BE2C (cell line): ENCODE measurements at places on chromosomes 16 and 17.

DNA sequence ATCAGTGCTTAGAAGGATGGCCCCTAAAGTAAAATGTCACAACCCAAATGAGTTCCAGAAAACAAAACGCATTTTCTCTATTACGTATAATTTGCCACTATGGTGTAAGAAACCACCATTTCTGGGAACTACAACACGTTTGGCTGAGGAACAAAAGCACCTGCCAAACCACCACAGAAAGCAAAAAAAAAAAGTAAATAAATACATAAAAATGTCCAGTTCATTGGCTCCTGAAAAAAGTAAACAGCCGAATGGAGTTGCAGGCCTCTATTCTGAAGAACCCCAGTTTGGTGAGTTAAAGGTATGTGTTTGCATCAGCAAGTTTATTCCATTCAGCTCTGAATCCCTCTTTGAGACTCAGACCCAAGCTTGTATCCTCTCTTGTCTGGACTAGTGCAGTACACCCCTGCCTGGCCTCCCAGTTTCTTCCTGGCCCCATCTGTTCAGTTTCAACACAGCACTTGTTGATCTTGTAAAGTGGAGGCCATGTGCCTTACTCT is 36.9 kb downstream of the ERN1 start:
- no peak for DNase-seq

DNA sequence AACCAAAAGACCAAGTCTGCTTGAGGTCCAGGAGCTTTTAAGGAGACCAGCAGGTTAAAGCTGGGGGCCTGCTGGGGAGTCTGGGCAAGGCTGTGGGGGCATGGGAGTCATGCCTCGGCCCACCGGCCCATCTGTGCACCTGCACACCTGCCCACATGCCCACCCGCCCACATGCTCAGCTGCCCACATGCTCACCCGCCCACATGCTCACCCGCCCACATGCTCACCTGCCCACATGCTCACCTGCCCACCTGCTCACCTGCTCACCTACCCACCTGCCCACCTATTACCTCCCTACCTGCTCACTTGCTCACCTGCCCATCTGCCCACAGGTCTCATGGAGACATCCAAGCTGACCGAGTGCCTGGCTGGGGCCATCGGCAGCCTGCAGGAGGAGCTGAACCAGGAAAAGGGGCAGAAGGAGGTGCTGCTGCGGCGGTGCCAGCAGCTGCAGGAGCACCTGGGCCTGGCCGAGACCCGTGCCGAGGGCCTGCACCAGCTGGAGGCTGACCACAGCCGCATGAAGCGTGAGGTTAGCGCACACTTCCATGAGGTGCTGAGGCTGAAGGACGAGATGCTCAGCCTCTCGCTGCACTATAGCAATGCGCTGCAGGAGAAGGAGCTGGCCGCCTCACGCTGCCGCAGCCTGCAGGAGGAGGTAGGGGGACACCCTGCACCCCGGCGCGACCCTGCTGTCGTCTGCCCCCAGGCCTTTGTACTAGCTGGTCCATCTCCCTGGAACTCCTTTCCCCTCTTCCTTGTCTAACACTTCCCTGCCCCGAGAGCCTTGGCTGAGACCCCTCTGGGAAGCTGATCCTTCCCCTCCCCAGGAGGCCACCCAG is 14.0 kb downstream of the CARD14 start:
- DNase-seq: no peak

GRCh38 chr17:16989953-16990860 is 18.3 kb upstream of the TNFRSF13B start:
- DNase-seq: no peak

DNA sequence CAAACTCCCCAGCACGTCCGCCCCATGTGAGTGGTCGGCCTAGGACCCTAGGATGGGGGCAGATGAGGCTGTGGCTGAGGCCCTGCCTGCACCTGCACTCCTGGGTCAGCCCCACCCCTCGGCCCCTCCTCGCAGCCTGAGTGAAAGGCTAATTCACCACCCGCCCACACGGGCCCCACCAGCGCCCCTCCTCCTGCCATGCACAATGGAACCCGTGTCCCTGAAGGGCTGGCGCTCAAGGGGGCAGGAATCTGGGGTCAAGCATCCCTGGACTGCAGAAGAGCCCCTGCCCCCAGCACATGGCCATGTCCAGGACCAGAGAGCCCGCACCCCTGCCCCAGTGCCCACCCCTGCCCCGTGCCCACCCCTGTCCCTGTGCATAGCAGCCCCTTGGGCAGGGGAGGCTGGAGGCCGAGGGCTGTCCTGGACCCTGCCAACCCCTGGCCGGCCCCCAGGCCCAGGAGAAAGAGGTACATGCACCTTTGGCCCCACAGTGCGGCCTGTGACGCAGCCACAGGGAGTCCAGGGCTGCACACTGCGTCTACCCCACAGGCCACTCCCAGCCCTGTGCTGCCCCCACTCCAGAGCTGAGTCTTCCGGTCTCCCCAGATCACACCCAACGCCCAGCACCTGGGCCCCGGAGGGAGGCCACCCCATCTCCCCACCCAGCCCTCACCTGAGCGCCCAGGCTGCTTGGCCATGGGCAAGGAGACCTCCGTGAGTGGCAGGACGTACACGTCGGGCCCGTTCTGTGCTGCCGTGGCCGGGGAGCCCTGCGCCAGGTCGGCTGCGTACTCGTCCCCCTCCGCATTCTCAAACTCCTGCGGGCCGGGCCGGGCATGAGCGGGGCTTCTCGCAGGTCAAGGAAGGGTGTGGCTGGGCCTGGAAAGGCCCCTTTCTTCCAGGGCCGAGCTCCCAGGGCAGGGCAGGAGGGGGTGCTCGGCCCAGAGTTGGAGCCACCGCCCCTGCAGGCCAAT is 34.6 kb upstream of the PVALEF start:
- no peak for DNase-seq

DNA sequence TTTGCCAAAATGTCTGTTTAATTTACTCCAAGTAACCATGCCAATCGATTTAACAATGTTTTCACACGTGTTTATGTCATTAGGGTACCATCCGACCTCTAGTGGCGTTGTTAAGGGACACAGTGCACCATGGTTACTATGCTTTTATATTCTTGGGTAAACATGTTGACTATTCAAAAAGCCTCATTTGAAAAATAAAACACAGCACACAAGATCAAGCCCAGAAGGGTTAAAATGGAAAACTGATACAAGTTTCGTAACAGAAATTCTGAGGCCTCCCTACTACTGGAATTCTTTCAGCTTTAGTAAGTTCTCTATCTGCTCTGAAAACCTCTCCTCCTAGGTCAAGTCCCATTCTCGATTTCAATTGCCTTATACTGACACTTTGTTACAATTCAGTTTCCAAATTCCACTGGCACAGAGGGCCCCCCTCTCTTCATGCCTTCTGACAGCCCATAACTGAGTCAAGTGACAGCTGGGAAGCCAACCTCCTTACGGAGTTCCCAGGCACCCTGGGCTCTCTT is 2.1 kb downstream of the CFAP20 start:
- DNase-seq: no peak

DNA sequence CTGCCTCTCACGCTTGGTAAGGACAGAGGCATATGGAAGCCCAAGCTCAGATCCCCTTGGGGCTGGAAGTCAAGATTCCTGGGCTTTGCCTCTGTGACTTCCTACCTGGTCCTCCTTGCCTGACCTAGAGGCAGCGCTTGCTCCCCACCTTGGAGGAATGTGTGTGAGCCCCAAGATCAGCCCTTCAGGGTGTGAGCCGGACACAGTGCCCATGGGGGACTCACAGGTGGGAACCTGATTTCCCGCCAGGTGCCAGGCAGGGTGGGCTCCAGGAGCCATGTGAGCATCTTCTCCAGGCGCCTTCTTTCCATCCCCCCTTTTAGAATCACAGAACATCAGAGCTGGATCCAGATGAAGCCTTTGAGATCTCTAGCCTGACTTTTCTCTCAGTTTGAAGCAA is 10.2 kb downstream of the CD300LG start:
- DNase-seq: no peak

DNA sequence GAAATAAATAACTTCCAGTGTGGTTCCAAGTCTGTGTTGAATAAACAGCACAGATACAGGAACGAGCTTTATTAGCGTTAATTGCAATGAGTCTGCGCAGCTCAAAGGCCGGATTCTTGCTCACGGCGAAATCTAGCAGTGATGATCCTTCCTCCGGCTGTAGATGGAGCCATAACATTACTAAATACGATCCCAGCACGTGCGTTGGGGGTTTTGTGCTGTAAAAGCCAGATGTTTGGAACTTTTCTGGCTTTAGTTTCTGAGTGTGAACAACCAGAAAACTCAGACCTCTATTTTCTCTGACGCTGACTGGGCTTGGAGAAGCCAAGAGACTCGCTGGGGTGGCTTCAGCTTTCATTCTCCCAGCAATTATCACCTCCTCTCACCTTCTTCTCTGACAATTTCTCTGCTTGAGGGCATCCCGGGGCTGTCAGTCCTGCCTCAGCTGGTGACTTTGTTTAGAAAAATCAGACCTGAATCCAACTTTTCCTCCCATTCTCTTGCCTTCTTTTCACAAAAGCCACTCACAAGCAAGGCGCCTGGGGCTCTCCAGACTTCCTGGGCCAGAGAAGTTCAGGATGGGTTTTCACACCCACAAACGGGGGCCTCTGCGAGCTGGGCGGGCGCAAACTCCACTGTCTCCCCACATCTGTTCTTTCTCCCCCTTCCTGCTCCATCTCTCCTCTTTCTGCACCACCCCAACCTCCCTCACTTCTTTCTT is 47.1 kb upstream of the AKTIP start:
- peak; percentile 70 for DNase-seq

DNA sequence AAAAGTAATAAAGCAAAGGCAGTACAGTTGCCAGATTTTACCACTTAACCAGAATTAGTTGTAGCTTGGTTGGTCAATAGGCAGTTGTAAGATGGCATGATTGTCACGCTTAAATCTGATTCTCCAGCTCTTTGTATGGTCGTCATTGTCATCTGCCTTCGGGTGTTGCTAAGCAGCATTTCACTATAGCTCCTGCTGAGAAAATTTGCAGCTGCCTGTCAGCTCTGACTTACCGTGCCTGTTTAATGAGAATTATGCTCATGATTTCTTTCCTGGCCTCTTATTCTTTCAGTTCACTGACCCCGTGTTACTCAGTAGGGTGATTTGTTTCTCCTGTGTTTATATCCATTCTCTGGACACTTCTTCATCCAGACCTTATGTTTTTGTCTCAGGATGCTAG is 66.7 kb downstream of the TANGO6 start:
- no peak for DNase-seq

DNA sequence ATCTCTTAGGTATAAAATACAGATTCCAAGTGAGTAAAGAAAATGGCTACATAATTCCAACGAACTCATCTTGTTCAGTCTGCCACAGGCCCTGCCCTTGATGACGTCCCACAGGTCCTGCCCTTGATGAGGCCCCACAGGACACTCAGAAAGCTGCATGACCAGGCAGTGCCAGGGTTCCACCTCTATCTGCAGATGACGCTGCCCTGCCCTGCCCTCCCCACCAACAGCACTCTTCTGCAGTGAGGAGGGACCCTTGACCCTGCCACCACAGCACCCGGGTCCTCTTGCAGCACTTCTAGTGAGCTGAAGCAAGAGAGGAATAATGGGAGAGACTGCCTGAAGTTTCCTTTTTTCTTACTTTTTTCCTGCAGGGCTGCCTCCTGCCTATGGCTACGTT is 118.4 kb downstream of the VPS53 start:
- DNase-seq: no peak

DNA sequence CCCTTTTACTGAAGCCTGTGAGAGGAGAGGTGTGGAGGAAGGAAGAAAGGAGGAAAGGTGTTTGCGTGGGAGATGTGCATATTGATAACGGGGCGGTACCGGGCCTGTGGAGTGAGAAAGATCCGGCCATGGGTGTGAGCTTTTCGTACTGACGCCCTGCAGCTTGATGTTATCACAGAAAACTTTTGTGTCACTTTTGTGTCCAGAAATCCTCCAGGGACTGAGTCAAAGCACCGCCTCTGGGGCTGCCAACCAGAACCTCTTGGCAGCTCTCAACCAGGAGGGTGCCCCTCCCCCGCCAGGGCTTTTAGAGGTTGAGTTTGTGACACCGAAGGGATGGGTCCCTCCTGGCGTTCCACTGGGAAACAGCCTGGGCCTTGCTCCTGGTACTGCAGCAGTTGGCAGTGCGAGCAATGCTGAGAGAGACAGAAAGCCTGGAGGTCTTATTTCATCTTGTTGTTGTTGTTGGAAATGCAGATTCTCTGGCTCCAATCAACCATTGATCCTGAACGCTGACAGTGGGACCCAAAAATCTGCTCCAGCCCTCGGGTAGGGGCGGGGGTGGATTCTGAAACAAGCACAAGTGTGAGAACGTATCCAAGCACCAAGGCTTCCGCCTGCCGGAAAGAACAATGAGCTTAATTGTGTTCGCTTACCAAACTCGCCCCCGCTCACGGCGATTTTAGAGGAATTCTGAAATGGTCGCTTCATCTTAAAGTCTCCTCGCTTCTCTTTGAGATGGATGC is 65.0 kb downstream of the CRISPLD2 start:
- peak; percentile 76 for DNase-seq

DNA sequence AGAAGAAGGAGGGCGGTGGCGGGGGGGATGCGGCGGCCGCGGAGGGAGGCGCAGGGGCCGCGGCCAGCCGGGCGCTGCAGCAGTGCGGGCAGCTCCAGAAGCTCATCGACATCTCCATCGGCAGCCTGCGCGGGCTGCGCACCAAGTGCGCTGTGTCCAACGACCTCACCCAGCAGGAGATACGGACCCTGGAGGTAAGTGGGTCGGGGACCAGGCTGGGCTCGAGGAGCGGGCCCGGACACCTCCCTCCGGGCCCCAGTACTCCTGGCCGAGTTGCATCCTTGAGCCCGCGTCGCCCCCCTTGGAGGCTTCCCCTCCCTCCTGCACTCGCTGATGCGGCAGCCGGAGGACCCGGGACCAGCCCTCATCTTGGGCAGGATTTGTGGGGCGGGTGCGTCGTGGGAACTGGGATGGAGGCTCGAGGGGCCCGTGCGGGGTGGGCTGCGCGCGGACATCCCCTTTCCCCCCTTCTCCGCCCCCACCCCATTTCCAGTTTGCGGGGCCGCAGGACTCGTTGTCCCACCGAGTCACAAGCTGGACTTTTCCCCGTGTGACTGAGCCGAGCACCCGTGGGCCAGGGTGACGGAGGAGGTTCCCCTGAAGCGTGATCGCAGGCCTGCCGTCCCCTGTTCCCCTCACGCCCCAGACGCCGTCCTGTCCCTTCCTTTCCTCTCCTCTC is 572 bp downstream of the KSR1 start:
- peak; percentile 39 for DNase-seq

GRCh38 chr16:64077242-64077641 is 1044.6 kb downstream of the CDH11 start:
- no peak for DNase-seq

DNA sequence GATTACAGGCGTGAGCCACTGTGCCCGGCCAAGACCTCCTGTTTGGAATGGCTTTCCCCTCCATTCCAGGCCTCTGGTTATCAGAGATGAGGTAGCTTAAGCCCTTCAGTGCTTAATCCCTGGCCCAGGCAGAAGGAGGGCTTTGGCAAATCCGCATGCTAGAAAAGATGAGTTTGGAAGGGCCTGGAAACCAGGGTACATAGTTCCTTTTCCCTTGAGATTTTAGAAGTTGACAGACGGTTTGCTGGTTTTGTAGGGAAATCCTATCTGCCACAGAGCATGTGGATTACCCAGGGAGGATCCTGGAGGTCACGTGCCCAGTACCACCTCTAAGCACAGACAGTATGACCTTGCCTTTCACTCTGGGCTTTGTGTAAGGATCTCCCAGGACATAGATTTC is 114.7 kb upstream of the CACNG3 start:
- DNase-seq: no peak

- DNase-seq: no peak
Measured at GRCh38 chr16:28098171-28098958, 34.9 kb upstream of the GSG1L start.
